CD4-positive, alpha-beta T cell treated with Interleukin-6 for 4 hours (primary cell): ENCODE measurements at places on chromosomes 1 and 21.

- no peak for DNase-seq
Measured at GRCh38 chr1:179955287-179955680, 674 bp downstream of the CEP350 start.

GRCh38 chr21:36127250-36127904 lies 7.5 kb upstream of the CBR3 start:
- no peak for DNase-seq

GRCh38 chr1:5988596-5989285 lies 3.5 kb downstream of the NPHP4 start:
- DNase-seq, result no peak

- DNase-seq, result no peak
Measured at GRCh38 chr1:8094481-8095241, 68.6 kb upstream of the ERRFI1 start.

- DNase-seq, result no peak
Measured at GRCh38 chr1:230062521-230062920, 4.5 kb upstream of the GALNT2 start.

GRCh38 chr1:165162671-165163241 lies 193.8 kb downstream of the LMX1A start:
- no peak for DNase-seq

- no peak for DNase-seq
Measured at GRCh38 chr1:111732718-111733117, 6.5 kb downstream of the INKA2 start.

DNA sequence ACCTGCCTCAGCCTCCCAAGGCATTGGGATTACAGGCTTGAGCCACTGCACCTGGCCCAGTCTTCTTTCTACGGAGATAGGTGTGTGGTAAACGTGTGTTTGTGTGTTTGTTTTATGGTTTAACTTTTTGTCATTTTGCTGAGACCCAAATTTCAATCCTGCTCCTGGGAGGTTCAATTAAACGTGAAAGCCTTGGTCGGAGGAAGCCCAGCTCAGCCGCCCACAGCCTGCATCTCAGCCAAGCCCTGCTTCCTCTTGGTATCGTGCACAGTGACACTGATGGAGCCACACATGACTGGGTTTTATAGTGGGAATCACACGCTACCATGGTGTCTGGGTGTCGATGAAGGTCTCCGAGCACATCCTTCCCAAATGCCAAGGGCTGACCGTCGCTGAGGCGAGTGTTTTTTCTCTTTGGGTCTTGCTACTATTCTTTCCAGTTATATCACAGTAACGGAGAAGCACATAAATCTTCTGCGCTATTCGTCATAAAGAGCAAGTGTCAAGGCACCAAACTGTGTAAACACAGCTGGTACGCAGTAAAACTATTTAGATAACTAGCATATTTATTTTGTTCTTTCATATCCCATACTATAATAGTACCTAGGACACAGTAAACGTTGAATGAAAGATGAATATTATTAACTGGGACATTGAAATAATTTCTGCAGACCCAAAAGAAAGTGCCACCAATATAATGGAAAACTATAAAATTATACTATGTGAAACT lies 39.3 kb downstream of the HLCS start:
- no peak for DNase-seq

- DNase-seq, result no peak
Measured at GRCh38 chr1:93967306-93967705, 58.1 kb upstream of the GCLM start.

DNA sequence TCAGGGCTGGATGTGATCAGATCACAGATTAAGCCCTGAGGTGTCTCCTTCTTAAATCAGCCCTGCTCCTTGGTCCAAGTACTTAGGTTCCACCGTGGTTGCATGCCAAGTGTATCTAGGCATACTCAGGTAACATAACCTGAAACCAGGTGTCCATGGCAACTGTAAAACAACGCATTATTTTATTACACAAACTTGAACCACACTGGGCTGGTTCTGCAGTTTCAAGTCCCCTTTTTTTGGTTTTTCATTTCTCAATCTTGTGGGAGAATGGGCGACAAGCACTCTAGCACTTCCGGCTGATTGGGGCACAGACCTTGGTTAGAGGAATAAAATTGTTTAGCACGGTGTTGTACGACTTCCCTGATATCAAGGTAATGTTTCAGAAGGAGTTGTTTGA lies 65.2 kb downstream of the GBP6 start:
- no peak for DNase-seq

GRCh38 chr1:17023102-17023501 lies 11.4 kb upstream of the ATP13A2 start:
- no peak for DNase-seq

- no peak for DNase-seq
Measured at GRCh38 chr1:101460739-101461138, 223.9 kb downstream of the S1PR1 start.

DNA sequence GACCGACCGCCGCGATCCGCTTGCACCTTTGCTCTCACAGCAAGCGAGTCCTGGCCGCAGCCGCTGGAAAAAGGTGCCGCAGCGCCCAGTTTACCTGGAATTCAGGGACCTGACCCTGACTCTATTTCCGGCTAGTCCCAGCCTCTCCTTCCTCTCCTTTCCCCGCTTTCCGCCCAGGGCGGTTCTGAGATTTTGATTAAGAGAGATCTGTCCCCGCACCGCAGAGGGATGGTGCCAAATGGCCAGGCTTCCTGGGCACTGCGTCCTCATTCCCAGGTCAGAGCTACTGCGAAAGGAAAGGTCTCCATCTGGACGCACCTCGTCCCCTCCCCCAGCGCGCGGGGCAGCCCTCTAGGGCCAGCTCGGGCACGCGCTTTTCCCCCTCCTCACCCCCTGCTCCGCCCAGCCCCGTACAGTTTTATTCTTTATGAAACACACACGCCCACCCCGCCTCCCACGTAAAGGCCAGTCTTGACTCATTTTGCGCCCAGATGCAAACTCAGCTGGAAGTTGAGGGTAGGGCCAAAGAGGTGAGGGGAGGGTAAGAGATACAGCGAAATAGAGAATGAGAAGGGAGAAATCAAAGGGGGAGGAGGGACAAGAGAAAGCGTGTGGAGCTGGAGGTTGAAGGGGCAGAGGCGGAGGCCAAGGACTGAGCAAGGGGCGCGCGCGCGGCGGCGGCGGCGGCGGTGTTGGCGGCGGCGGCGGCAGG lies 411.8 kb upstream of the ESRRG start:
- DNase-seq, result no peak

DNA sequence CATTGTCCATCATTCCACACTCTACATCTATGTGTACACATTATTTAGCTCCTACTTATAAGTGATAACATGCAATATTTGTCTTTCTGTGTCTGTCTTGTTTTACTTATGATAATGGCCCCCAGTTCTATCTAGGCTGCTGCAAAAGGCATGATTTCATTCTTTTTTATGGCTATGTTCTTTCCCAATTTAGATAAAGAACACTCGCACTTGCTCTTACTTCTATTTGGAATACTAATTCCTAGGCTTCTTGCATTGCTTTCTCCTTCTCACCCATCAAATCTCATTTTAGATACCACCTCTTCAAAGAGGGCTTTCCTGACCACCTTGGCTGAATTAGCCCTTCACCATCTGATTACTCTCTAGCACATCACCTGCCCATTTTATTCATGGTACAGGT lies 3.0 kb upstream of the RGS4 start:
- no peak for DNase-seq

DNA sequence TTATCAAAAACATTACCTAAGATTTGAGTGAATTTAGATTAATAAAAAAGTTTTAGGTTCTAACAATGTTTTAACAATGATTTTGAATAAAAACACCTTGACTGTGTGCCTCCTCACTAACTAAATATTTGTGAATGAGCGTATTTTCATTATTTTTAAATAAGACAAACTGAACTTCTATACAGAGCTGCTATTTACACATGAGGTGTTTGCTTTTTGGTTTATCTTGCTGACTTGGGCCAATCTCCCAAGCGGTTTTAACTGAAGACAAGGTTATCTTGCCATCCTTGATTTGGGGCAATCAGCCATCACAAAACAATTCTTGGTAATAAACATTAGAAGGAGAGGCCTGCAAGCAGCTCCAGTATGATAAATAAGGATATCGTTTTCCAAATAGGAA lies 108.2 kb upstream of the NRIP1 start:
- no peak for DNase-seq

DNA sequence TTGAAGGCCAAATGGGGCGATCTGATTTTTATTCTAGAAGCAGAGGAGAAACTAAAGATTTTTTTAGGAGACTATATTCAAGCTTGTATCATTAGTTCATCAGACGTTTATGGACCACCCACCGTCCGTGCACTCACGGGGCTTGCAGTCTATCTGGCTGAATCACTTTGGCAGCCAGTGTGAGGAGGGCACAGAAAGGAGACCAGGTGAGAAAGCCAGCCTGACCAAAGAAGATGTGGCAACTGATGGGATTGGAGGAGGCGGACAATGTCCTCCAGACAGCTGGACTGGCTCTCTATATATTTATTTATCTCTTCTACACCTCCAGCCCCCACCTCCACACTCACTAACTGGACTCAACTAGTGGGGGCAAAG lies 822 bp upstream of the ELOVL1 start:
- DNase-seq, result peak; percentile 6

GRCh38 chr1:11925938-11926292 lies 312 bp downstream of the KIAA2013 start:
- no peak for DNase-seq

GRCh38 chr1:46747683-46748288 lies 28.9 kb upstream of the EFCAB14 start:
- DNase-seq, result no peak

DNA sequence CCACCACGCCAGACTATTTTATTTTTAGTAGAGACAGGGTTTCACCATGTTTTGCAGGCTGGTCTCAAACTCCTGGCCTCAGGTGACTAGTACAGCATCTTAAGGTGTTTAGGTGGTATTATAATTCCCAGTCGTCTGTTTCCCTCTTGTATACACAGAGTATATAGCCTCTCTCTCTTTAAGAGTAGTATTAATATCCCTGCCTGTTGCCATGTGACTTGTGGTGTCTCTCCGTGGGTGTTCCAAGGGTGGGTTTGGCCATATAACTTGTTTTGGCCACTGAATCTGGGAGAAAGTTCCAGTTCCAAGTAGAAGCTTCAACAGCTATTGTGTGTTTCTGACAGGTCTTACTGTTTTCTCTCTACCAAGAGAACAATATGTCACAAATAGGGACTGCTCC lies 29.6 kb downstream of the EPS15 start:
- no peak for DNase-seq

DNA sequence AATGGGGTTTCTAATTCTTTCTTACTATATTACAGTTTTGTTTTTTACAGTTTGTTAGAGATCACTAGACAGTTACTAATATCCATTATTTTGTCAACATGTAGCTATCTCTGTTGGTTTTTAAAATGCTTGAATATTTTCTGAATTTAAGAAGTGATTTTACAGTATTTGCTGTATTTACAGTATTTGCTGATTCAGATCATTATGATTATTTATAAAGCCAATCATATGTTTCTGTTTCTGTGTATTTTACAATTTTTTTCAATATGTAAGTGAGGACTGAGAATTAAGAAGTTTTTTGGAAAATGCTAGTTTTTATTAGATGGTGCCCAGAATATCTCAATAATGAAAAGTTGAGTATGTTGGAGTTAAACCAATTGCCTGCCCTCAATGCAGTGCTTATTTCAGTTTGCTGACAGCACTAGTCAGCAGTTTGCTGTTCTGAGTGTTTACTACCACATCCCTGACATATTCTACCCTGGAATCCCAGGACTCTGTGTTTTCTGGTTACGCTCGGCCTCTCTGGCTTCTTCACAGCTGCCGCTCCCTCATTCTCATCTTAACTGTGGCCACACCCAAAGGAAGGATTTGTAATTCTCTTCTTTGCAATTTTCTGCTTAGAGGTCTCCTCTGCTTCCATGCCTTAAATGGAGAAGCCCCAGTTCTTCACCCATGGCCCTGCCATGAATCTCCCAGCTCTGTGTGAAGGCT lies 68.0 kb upstream of the BACH1 start:
- DNase-seq, result no peak

DNA sequence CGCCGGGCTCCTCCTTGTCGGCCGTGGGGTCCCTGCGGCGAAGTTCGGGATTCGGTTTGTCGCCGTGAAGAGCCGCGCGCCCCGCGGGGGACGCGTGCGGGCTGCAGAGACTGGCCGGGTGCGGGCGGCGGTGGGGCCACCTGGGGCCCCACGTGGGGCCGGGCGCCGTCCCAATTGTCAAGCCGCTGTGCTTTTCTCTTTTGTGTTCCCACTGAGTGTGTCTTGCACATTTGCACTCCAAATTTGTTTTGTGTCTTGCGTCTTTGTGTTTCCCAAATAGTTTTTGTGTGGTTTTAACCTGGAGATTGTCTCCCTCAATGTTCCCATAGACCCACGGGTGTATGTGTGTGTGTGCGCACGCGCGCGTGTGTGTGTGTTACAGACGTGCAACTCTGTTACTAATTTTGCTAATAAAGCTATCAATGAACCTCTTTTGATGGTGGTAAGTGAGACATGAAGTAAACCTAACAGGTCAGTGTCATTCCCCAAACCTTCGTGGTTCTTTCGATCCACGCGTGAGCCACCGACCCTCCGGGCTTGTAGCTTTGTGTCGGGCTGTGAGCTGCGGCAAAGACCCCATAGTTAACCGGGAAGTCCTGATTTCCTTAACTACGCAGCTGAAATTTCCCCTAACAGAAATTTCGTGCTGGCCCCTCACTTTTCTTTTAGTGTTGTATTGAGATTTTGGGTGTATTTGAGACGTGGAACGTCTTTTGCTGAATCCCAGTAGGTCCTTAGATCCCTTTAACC lies 708 bp downstream of the PRDM2 start:
- peak; percentile 67 for DNase-seq

GRCh38 chr21:32137266-32137665 lies 141.6 kb downstream of the MIS18A start:
- no peak for DNase-seq

- no peak for DNase-seq
Measured at GRCh38 chr1:100361511-100362089, 9.3 kb downstream of the CDC14A start.

DNA sequence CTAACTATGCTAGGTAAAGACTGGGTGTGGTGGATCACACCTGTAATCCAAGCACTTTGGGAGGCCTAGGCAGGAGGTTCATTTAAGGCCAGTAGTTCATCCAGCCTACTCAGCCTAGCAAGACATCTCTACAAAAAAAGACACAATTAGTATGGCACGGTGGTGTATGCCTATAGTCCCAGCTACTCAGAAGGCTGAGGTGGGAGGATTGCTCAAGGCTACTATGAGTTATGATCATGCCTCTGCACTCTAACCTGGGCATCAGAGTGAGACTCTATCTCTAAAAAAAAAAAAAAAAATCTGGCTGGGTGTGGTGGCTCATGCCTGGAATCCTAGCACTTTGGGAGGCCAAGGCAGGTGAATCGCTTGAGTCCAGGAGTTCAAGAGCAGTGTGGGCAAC lies 21.6 kb downstream of the NUP210L start:
- no peak for DNase-seq

- no peak for DNase-seq
Measured at GRCh38 chr1:93440272-93440671, 7.6 kb upstream of the FNBP1L start.

GRCh38 chr1:61447968-61448430 lies 276.9 kb downstream of the TM2D1 start:
- no peak for DNase-seq

- DNase-seq, result no peak
Measured at GRCh38 chr21:45060089-45060488, 14.3 kb upstream of the ADARB1 start.

GRCh38 chr1:53401813-53402745 lies 57.1 kb upstream of the DMRTB1 start:
- no peak for DNase-seq
